ENCODE measurements at places on chromosomes 4 and X. TPM values are rescaled to one million over a fixed set of nuclear protein-coding genes. Genes with fewer than 3 reads are reported as not detected.

RBM46 gene
- polyA plus RNA-seq = 0.15 TPM

ARHGAP4 gene
- polyA plus RNA-seq = 14.7 TPM

MAGEA6 gene
- polyA plus RNA-seq = not detected

GRCh38 chrX:131789664-131790063 is 233.4 kb upstream of the STK26 start:
- no peaks in the 10 kb centered on the region for H3K4me1 ChIP-seq
- no peak overlapping the region for H3K27ac ChIP-seq
- H3K4me3 ChIP-seq = no peak overlapping the region
- H3K36me3 ChIP-seq = no peaks in the 10 kb centered on the region
- no peak for DNase-seq

DNA sequence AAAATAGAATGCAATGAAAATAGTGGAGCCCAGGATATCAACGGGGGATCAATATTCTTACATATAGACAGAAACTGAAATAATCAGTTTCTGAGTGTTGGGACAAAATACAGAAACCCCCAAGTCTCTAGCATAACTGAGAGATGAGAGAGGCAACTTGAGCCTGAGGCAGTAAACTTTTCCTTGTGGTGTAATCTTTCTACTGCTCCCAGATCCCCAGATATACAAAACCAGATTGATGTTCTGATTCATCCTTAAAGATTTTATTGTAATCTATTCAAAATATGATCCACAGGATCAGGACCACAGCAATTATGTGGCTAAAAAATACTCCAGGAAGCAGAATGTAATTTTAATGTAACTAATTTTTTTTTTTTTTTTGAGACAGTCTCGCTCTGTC is 2282.6 kb downstream of the ARAP2 start:
- no peak for DNase-seq
- no peak overlapping the region for H3K4me3 ChIP-seq
- no peaks in the 10 kb centered on the region for H3K4me1 ChIP-seq
- no peaks in the 10 kb centered on the region for H3K36me3 ChIP-seq
- no peak overlapping the region for H3K27ac ChIP-seq
- H3K27me3 ChIP-seq = no peaks in the 10 kb centered on the region

DNA sequence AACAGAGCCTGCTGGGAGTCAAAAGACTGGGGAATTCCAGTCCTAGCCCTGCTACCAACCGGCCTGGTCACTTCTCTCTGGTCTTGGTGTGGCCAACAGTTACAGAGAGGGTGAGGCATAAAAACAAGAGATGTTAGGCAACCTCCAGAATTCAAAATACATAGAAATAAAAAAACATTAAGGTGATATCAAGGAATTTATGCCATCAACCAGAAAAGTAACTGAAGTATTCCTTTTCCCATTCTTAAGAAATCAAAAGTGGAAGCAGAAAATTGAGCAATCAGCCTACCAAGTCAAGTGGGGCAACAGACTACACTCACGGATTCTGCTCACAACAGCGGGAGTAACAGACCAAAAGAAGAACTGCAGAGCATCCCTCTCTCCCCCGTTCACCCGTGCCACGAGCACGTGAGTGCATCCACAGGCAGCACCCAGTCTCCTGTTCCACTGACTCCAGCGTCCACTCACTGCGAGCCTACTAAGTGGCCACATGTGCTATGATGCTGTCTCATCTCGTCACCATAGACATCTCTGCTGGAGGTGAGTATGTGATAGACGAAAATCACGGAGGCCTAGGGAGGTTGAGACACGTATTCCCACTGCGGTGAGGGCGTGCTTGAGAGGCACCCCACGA is 29.3 kb downstream of the AFAP1 start:
- no peaks in the 10 kb centered on the region for H3K27me3 ChIP-seq
- H3K4me1 ChIP-seq = peaks cover 22% of the 10 kb centered on the region
- H3K27ac ChIP-seq = no peak overlapping the region
- H3K36me3 ChIP-seq = no peaks in the 10 kb centered on the region
- no peak for DNase-seq

- H3K27me3 ChIP-seq = no peaks in the 10 kb centered on the region
- no peak for DNase-seq
- peaks cover 2% of the 10 kb centered on the region for H3K4me1 ChIP-seq
- H3K36me3 ChIP-seq = no peaks in the 10 kb centered on the region
- H3K27ac ChIP-seq = peak overlapping the region; percentile 99
Observed at GRCh38 chr4:183443655-183444213, 702 bp upstream of the CDKN2AIP start.
